Suppressor macrophage treated with lipopolysaccharide for 4 hours (primary cell): ENCODE measurements at places on chromosomes 7 and 10.

GRCh38 chr10:103111031-103111917 is 81.8 kb downstream of the NT5C2 start:
- DNase-seq: peak; percentile 4

- DNase-seq: no peak
These were observed 16.1 kb upstream of the CAV2 start for GRCh38 chr7:116483271-116483942.

- DNase-seq: no peak
These were observed 46.0 kb downstream of the PRKAR2B start for GRCh38 chr7:107090457-107090856.

GRCh38 chr7:139114585-139114984 is 5.1 kb upstream of the ZC3HAV1 start:
- DNase-seq: no peak

DNA sequence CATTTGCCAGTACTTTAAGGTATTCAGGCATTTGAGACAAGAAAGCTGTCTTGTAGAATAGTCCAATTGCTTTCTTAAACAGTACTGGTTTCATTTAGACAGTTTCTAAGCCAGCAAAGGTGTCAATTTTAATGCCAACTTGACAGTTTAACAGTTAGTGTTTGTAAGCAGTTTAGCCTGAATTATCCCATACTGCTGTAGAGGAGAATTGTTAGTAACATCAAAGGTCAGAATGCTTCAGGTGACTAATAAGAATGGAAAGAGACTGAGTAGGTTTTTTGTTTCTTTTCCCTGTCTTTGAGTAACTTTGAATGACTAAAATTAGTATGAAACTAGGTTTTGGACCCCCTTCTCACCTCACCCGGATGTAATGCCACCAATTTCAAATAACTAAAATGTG is 29.5 kb upstream of the VDAC2 start:
- no peak for DNase-seq

DNA sequence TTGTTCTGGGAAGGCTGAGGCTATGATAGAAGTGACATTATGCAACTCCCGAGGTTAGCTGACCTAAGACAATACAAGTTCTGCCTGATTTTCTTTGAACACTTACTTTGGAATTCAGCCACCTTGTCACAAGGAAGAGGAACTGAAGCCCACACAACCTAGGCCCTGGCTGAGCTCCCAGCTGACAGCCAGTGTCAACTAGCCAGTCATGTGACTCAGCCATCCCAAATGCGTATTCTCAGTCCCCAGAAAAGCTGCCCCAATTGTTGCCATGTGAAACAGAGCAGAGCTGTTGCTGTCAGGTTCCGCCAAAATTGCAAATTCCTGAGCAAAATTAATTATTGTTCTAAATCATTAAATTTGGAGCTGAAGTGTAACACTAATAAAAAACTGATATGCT is 1010.0 kb downstream of the XPNPEP1 start:
- DNase-seq: no peak

DNA sequence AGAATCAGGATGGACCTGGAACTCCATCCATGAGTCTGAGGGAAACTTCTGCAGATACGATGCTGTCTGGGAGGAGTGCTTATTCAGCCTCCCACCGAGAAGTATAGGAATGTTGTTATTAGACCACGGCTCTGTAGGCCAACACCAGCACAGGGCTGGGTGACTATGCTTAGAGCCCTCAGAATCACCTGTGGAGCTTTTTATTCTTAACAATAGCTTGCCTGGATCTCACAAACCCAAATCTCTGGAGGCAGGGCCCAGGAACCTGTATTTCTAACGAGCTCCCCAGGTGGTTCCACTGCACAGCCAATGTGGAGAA is 55.6 kb upstream of the ARID5B start:
- DNase-seq: no peak

DNA sequence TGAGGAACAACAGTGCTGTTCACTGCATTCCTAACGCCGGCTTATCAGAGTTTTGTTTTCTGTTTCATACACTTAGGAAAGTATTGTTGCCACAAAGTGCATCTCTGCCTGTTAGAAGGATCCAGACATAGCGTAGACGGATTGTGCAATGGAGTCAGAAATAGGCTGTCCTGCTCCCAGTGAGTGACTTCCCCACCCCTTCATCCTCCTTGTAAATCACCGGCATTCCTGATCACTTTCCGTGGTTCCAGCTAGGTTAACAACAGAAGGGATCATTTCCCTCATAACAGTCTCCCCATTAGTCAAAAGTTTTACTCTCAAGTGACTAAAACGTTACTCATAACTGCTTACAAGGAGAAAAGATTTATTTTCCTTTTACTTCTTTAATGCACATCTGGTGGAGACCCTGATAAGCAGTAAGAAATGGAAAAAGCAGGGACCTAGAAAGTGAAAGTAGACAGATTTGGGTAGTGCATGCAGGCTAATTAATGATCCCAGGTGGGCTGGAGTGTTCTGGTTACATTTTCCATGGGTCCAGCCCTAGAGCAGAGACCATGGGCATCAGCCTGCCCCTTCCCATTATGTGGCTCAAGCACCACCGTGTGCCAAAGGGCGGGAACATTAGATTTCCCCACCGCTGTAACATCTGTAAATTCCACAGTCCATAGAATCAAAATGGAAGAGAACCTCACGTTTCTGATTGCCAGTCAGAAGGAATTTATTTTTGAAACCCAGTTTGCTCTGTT is 395.1 kb upstream of the GALNT17 start:
- peak; percentile 39 for DNase-seq

DNA sequence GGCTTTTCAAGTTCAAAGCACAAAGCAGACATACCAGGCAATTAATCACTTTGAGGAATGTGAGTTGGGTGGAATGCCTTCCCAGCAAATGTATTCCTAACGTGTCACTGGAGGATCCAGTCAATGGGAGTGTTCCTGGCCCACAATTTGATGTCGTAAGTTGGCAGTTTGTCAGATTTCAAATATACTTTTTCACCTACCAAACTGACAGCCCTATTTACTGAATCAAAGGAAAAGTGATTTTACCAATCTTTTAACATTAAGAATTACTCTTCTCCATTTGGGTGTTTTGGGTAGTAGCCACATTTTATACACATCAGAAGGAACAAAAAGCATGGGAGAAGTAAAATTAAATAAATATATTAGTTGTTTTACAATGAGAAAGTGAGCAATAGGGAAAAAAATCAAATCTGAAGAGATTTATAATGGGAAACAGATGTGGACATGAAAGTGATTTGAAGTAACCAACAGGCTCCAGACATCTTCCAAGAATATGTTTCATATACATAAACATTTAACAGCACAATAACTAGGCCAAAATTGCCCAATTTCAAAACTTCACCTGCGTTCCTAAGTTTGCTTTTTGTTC is 222.9 kb downstream of the MTERF1 start:
- no peak for DNase-seq

DNA sequence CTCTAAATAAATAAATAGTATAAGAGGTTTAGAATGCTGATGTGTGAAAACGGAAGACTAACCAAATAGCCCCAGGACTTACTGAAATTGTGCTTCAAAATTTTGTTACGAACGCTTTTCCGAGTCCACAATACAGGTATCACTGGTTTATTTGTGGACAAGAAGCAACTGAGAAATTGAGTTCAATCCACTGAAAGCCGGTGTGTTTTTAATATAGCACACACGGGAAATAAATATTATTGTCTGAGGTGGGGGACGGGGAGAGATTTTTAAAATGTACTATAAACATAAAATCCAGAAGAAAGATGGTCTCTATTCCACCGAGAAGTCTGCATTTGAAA is 598 bp downstream of the SLC16A12 start:
- no peak for DNase-seq

GRCh38 chr10:71135236-71135635 is 77.1 kb upstream of the UNC5B start:
- DNase-seq: no peak

DNA sequence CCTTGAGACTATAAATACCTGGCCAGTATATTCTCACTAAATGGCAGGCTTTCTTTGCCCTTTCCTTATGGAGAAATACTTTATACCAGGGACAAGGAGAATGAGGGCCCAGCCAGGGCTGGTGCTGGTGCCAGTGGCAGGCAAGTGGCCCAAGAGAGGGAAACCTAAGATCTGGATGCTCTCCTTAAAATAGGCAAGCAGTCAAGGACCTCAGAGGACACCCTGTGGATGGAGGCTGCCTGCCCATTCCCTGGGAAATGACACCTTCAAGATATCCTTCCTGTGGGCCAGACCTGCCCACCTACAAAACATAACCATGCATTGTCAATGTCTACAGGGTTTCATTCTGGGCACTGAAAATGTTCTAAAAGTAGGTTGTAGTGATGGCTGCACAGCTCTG is 29.1 kb downstream of the POLR3A start:
- no peak for DNase-seq

DNA sequence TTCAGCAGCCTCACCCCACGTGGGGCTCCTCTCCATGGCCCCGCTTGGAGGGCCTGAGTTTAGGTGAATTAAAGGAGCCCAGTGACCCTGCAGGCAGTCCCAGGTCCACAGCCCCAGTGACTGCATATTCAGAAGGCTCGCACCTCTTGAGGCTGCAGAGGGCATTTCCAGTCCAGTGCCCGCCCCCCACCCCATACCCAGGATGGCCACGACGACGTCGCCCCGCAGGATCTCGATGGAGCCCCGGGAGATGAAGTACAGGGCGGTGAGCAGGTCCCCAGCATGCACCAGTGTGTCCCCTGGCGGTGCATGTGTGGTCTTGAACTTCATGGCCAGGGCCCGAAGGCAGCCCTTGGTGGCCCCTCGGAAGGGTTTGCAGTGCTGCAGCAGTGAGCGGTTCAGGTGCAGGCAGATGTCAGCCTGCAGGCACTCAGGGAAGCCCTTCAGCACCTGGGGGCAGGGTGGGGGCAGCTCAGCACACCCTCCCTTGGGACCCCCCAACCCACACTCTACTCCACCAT is 28.1 kb downstream of the KCNH2 start:
- DNase-seq: no peak

GRCh38 chr10:19412531-19412930 is 363.9 kb downstream of the MALRD1 start:
- DNase-seq: peak; percentile 35

DNA sequence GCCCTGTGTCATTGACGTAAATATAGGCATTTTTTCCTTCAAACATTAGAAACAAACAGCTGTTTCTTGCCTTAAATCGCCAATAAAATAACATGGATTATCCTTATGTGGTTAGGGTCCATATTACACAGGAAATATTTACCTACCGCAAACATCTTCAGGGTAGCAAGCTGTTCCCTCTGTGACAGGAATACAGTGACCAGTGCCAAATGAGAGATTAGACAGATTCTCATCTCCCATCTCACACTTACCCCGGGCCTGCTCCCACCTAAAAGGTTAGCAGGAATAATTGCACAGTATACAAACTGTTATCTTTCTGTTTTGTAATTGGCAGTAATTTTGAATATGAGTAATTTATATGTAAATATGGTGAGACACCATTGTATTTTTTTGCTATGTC is 16.5 kb downstream of the MKI67 start:
- no peak for DNase-seq

DNA sequence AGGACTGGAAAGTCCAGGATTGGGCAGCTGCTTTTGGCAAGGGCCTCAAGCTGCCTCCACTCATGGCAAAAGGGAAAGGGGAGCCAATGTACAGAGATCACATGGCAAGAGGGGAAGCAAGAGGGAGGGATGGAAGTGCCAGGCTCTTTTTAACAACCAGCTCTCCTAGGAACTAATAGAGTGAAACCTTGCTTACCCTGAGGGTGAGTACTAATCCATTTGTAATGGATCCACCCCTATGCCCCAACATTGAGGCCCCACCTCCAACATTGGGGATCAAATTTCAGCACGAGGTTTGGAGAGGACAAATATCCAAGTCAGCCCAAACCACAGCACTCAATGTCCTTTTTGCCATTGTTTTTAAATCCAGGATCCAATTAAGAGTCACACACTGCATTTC is 12.5 kb downstream of the HABP2 start:
- DNase-seq: no peak

DNA sequence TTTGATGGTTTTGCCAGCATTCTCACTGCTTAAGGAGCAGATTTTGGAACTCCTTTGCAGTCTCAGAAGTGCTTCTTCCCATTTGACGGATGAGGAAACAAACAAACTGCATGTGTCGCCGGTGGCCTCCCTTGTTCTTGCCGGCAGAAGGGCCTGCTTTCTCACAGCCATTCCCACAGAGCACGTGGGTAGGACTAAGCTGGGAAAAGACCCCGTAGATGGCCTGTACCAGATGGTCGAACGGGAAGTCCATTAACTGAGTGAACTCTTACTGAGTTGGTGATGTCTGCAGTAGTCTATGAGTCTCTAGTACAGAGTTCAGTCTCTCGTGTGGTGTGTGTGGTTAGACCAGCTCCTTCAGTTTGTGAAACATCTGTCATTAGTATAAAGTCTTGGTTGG is 131.9 kb downstream of the TRRAP start:
- DNase-seq: no peak

DNA sequence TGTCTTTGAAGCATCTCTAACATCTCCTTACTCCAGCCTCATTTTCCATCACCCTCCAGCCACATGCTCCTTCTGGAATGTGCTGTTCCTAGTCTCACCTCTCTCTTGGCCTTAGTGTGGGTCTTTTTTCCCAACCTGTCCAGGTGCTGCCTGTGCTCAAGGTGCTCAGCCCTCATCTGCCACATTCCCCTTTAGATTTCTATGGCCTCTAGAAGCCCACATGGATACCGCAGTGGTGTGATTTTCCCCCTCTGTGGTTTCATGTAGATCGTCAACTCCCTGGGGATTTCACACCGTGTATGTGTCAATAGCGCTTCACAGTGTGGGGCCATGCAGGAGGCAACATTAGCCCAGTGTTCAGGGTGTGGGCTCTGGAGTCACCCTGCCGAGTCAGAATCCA is 32.5 kb downstream of the BMPER start:
- no peak for DNase-seq

GRCh38 chr7:18515067-18515466 is 19.5 kb downstream of the HDAC9 start:
- DNase-seq: no peak
